ENCODE measurements at places on chromosomes 13 and 19. TPM values are rescaled to one million over a fixed set of nuclear protein-coding genes. Genes with fewer than 3 reads are reported as not detected.

GRCh38 chr13:38530492-38530891 is 156.4 kb upstream of the FREM2 start:
- H3K4me1 ChIP-seq, result no peaks in the 10 kb centered on the region
- no peak for DNase-seq
- no peaks in the 10 kb centered on the region for H3K27me3 ChIP-seq
- no peak overlapping the region for H3K4me3 ChIP-seq
- H3K27ac ChIP-seq, result no peak overlapping the region

DNA sequence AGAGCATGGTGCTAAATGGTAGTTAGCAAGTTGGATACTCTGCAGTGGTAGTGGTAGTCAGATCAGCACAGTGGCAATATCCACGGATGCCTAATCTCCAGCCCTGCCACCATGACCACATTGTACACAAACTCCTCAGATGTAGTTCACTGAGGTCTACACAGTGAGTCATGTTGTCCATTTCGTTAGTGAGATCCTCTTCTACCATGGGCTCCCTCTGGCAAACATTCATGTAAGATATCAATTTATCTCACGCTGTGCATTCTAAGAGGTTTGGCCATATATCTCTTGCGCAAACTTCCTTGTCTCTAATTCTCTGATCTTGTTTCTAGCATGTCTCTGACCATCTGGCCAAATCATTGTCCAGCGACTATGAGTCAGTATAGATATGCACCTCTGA is 58.2 kb downstream of the POLR1D start:
- no peak overlapping the region for H3K27ac ChIP-seq
- H3K27me3 ChIP-seq, result no peaks in the 10 kb centered on the region
- H3K4me1 ChIP-seq, result no peaks in the 10 kb centered on the region
- no peak for DNase-seq

DNA sequence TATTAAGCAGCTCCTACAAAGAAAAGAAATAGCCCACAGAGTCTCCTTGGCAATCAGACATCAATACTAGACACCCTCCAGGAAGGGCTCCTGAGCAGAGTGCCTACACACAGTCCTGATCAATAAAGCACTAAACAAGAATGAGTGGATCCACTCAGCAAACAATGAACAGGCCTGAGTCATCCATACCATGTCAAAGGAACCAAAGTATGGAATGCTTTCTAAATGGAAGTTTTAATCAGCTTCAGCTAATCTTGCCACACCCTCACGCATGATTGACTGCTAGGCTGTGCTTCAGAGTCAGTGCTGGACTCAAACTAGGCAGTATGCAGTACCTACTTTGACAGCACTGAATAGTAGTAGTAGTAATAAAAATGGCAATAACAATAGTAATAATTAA is 392.7 kb upstream of the HTR2A start:
- no peaks in the 10 kb centered on the region for H3K4me1 ChIP-seq
- no peaks in the 10 kb centered on the region for H3K36me3 ChIP-seq
- H3K27me3 ChIP-seq, result no peaks in the 10 kb centered on the region
- H3K4me3 ChIP-seq, result no peak overlapping the region

- no peak overlapping the region for H3K4me3 ChIP-seq
- H3K27me3 ChIP-seq, result no peaks in the 10 kb centered on the region
- DNase-seq, result no peak
- H3K4me1 ChIP-seq, result no peaks in the 10 kb centered on the region
- H3K27ac ChIP-seq, result no peak overlapping the region
- no peaks in the 10 kb centered on the region for H3K36me3 ChIP-seq
These were observed 82.8 kb upstream of the ZNF254 start for GRCh38 chr19:24004166-24004565.

GRCh38 chr13:44046428-44046827 is 166.7 kb downstream of the LACC1 start:
- no peaks in the 10 kb centered on the region for H3K36me3 ChIP-seq
- DNase-seq, result no peak
- H3K4me1 ChIP-seq, result peaks cover 8% of the 10 kb centered on the region
- H3K27ac ChIP-seq, result no peak overlapping the region

GRCh38 chr19:45175515-45176345 is 2.3 kb downstream of the TRAPPC6A start:
- H3K27ac ChIP-seq, result no peak overlapping the region
- DNase-seq, result no peak
- no peak overlapping the region for H3K4me3 ChIP-seq
- H3K4me1 ChIP-seq, result peaks cover 7% of the 10 kb centered on the region
- no peaks in the 10 kb centered on the region for H3K27me3 ChIP-seq

DNA sequence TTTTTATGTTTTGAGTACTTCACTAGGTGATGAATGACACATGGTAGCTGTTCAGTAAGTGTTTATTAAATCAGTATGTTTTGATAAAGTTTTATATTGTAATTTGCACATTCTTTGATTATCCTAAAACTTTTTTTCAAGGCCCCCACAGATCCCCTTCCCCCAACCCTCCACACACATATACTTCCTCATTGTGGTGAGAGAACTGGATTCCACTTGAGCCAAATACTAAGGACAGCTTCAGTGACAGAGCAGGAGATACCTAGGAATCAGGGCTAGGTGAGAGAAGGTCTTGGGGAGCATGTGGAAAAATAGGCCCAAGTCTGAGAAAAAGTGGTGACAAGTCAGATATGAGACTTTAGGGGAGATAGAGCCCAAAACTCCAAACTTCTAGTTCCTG is 174.6 kb downstream of the TDRD3 start:
- no peaks in the 10 kb centered on the region for H3K27me3 ChIP-seq
- H3K4me3 ChIP-seq, result no peak overlapping the region
- no peak for DNase-seq
- no peaks in the 10 kb centered on the region for H3K4me1 ChIP-seq
- H3K27ac ChIP-seq, result no peak overlapping the region
- H3K36me3 ChIP-seq, result peaks cover 3% of the 10 kb centered on the region

GRCh38 chr13:43983373-43983772 is 103.7 kb downstream of the LACC1 start:
- no peak for DNase-seq
- no peak overlapping the region for H3K4me3 ChIP-seq
- no peaks in the 10 kb centered on the region for H3K27me3 ChIP-seq

DNA sequence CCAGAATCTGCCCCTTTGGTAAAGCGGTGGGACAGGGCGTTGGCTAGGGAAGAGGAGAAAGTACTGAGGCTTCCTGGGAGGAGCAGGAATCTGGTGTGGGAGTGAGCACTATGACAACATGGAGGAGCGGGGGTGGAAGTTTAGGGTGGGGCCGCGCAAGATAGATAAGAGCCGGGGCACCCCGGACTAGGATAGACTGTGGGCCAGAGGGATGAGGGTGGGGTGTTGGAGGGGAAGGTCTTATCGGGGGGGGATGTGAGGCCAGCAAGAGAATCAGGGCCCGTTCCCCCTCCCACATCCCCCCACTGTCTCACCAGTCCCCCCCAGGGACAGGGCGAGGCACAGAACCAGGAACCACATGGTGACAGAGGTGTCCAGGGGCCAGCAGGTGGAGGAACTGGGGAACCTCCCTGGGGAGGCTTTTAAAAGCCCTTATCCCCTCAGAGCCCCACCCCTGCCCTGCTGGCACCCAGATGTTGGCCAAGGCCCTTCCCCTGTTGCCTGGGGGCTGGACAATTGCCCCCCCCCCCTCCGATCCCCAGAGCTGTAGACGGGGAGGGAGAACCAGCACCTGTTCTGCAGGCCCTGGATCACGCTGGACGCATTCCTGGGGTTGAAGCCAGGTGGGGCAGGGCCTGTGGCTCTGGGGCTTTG is at the start of gene KLK1:
KLK1 (minus strand) TSS at position 399 of the 654 bp plus-strand sequence; CDS start at position 360, 39 bp downstream.
- no peak within 1 kb of the TSS for H3K4me3 ChIP-seq
- H3K27ac ChIP-seq, result no peak within 1 kb of the TSS
- DNase-seq, result no peak

- no peak for DNase-seq
- no peaks in the 10 kb centered on the region for H3K36me3 ChIP-seq
- no peak overlapping the region for H3K4me3 ChIP-seq
- H3K4me1 ChIP-seq, result no peaks in the 10 kb centered on the region
These were observed 171.9 kb downstream of the FOXO1 start for GRCh38 chr13:40494513-40494912.

DNA sequence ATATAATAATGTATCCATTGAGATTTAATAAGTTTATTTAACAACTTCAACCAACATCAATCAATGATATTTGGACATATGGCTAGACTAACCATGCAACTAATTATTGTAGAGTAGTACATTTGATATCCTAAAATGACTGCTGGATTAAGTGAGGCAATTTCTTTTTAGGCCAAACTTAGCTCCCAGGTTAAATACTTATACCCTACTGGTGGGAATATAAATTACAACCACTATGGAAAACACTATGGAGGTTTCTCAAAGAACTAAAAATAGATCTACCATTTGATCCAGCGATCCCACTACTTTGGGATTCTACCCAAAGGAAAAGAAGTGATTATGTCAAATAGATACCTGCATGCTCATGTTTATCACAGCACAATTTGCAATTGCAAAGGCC is 345.8 kb downstream of the RBM26 start:
- no peak overlapping the region for H3K27ac ChIP-seq
- H3K36me3 ChIP-seq, result no peaks in the 10 kb centered on the region

DNA sequence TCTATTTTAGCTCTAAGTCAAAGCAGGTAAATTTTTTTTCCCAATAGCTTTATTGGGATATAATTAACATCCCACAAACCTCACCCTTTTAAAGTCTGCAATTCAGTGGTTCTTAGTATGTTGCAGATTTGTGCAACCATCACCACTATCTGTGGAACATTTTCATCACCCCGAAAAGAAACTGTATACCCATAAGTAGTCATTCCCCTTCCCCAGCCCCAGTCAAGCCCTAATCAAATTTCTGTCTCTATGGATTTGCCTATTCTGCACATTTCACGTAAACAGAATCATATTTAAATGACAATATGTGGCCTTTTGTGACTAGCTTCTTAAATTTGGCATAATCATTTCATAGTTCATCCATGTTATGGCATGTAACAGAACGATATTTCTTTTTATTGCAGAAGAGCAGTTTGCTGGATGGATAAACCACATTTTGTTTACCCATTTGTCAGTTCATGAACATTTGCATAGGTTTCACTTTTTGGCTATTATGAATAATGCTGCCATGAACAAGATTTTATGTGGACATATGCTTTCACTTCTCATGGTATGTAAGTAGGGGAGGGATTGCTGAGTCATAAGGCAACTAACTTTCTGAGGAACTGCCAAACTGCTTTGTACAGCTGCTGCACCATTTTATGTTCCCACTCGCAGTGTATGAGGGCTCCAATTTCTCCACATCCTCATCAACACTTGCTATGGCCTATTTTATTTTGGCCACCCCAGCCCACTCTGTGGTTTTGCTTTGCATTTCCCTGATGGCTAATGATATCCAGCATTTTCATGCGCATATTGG is 10.9 kb downstream of the SLC46A3 start:
- H3K36me3 ChIP-seq, result peaks cover 35% of the 10 kb centered on the region
- H3K27me3 ChIP-seq, result no peaks in the 10 kb centered on the region
- H3K4me3 ChIP-seq, result no peak overlapping the region
- H3K4me1 ChIP-seq, result peaks cover 6% of the 10 kb centered on the region
- no peak for DNase-seq

- no peaks in the 10 kb centered on the region for H3K36me3 ChIP-seq
- peaks cover 23% of the 10 kb centered on the region for H3K4me1 ChIP-seq
- no peak for DNase-seq
- H3K4me3 ChIP-seq, result no peak overlapping the region
- H3K27me3 ChIP-seq, result no peaks in the 10 kb centered on the region
These were observed 3.9 kb upstream of the UBL5 start for GRCh38 chr19:9823816-9824215.

DNA sequence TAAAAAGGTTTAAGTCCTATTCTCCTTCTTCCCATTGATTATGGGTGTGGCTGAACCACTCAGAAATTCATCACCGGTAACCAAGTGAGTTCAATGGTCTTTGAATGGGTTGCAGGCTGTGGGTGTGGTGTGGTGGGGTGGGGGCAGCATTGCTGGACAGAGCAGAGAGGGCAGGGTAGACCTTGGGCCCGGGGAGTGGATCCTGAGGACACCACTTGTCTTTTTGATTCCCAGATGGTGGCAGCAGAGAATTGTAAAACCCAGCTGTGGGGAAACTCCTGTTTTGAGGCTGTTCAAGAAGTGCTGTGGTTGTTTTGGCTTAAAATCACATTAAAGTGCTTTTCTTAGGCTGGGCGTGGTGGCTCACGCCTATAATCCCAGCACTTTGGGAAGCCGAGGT is 45.8 kb upstream of the RGCC start:
- no peaks in the 10 kb centered on the region for H3K27me3 ChIP-seq
- H3K27ac ChIP-seq, result no peak overlapping the region
- H3K4me3 ChIP-seq, result no peak overlapping the region
- DNase-seq, result no peak

GRCh38 chr13:73900591-73900990 is 233.6 kb downstream of the KLF12 start:
- no peak overlapping the region for H3K27ac ChIP-seq
- no peaks in the 10 kb centered on the region for H3K27me3 ChIP-seq
- H3K4me3 ChIP-seq, result no peak overlapping the region
- H3K4me1 ChIP-seq, result no peaks in the 10 kb centered on the region

- no peak within 1 kb of the TSS for H3K4me3 ChIP-seq
- H3K4me1 ChIP-seq, result no peaks in the 10 kb centered on the region
These were observed at the start of gene KLK2 for GRCh38 chr19:50873056-50873455. Gene KLK2, plus strand, starts transcription at chr19:50873439. Its CDS starts 35 bp downstream, at chr19:50873474.

DNA sequence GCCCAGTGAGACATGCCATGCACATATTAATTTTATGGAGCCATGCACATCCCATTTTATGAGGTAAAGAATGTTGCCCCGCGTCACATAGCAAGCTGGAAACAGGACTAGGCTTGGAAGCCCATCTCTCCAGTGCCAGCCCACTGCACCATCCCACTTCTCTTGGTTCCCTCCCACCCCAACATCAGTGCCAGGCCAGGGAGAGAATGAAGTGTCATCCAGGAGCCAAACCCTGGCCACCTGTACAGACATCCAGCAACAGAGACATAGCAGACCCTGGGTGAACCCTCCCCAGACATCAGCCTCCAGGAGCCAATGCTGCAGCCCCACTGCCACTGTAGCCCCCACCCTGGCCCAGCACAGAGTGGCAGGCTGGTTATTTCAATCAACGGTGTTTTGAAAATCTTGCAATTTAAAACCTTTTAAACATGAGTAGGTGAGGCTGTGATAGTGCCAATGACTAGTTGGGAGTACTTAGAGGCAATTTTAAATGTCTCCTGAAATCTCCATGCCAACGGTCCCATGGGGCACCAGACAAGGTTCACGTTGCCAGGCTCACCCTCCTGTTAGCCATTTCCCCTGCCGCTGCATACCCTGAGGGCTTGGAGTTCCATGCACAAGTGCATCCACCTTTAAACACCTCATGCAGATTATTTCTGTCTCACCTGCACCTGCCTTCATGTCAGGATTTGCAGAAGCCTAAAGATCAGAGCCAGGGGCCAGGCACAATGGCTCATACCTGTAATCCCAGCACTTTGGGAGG is 34.7 kb downstream of the VSTM2B start:
- H3K27me3 ChIP-seq, result no peaks in the 10 kb centered on the region
- no peak overlapping the region for H3K27ac ChIP-seq
- no peaks in the 10 kb centered on the region for H3K4me1 ChIP-seq

GRCh38 chr19:49497047-49497788 is 984 bp downstream of the RPS11 start:
- H3K4me1 ChIP-seq, result peaks cover 22% of the 10 kb centered on the region
- peak; percentile 80 for DNase-seq
- peaks cover 11% of the 10 kb centered on the region for H3K36me3 ChIP-seq
- H3K27me3 ChIP-seq, result no peaks in the 10 kb centered on the region
- peak overlapping the region; percentile 92 for H3K27ac ChIP-seq

The TPRX2 gene
- not detected for total RNA-seq

The INSR gene
- 97.5 TPM for total RNA-seq

The PTBP1 gene
- 98.1 TPM for total RNA-seq

The UGGT2 gene
- 16.7 TPM for total RNA-seq

The CYP4F11 gene
- total RNA-seq, result 2.1 TPM

The CGB3 gene
- not detected for total RNA-seq

The ZNF541 gene
- total RNA-seq, result 0.05 TPM

The PLPP2 gene
- total RNA-seq, result 0.75 TPM
